ENCODE measurements at places on chromosomes 1 and 21. TPM values are rescaled to one million over a fixed set of nuclear protein-coding genes. Genes with fewer than 3 reads are reported as not detected.

GRCh38 chr1:167013108-167013929 lies 24.2 kb downstream of the MAEL start:
- DNase-seq = no peak

Gene UBASH3A
- total RNA-seq = not detected

DNA sequence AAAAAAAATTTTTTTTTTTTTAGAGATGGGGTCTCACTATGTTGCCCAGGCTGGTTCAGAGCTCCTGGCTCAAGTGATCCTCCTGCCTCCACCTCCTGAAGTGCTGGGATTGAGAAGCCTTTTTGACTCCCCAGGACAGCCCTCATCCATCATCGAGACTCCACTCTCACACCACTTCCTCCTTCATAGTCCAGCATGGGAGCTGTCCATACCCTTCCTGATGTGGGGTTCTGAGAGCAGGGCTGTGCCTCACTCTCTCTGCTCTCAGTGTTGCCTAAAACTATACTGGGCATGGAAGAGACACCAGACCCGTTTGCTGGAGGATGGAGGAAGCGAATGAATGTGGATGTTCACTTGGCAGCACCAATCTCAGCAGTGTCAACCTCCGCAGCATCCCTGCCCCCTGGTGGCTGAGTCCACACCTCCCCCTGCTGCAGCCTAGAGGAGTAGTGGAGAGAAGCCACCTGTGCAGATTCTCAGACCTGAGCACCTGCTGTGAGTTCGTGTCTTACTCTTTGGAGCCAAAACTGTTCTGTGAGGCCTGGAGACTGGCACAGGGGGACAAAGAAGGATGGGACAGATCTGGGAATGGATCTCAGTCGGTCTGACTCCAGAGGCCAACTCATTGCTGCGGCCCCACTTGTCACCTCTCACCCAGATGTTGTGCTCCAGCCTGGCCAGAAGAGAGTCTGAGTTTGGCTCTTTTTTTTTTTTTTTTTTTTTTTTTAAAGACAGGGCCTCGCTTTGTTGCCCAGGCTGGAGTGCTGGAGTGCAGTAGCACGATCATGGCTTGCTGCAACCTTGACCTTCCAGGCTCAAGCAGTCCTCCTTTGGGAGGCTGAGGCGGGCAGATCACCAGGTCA lies 17.7 kb downstream of the TINAGL1 start:
- DNase-seq = peak; percentile 66

Gene AMY2A
- total RNA-seq = not detected

Gene SMIM1
- total RNA-seq = not detected

Gene PKP1
- total RNA-seq = not detected

GRCh38 chr1:169186106-169186505 lies 79.6 kb downstream of the ATP1B1 start:
- DNase-seq = no peak

DNA sequence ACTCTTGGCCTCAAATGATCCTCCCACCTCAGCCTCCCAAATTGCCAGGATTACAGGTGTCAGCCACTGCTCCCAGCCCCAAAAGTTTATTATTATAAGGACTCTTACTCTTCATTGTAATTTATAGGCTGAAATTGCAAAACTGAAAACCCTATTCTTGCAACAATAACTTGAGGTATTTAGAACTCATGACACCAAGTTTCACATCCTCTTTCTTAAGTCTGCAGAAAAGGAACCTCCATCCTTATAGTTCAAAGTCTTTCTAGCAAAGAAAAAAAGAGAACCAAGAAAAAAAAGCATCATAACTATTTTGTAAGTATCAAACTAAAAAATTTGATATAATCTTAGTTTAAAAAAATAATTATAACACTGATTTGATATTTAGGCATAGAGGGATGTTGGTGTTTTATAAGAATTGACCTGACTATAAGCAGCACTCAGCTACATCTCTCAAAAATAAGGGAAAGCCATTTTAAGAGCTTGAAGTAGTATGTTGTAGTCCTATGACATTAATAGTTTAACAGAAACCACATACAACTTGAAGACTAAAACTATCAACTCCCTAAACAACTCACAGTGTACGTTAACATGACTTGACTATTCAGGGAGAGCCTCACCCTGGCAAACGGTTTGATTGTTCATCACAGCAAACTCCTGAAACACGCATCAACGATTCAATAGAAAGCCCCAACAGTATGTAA lies 122.4 kb downstream of the AKT3 start:
- no peak for DNase-seq

DNA sequence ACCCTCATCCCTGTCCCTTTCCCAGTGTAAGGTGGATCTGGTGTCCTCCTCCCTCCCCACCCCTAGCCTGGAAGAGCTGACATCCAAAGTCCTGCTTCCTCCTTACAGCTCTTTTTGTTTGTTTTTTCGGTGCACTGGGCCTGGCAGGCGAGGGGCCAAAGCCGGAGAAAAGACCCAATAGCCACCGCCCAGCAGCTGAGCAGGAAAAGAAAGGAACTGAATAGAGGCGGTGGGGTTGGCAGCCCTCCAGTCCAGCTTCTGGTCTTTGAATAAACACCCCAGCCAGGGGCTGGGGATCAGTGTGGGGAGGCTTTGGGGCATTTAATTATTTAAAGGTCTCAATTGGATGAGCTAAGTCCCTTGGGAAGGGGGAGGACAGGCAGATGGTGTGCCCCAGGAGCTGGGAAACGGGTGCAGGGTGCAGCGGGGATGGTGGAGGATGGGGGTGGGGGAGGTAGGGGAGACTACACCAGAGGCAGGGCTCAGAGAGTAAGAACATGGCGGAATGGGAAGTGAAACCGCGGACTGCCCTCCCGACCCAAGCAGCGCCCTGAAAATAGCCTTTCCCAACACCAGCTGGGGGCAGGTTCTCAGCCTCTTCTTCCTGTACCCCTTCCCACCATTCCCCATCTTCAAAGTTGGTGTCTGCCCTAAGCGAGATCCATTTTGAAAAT lies 20.2 kb downstream of the BTG2 start:
- DNase-seq = no peak

Gene LMOD1
- total RNA-seq = 0.49 TPM

GRCh38 chr1:147504801-147505311 lies 36.4 kb upstream of the BCL9 start:
- peak; percentile 58 for DNase-seq

DNA sequence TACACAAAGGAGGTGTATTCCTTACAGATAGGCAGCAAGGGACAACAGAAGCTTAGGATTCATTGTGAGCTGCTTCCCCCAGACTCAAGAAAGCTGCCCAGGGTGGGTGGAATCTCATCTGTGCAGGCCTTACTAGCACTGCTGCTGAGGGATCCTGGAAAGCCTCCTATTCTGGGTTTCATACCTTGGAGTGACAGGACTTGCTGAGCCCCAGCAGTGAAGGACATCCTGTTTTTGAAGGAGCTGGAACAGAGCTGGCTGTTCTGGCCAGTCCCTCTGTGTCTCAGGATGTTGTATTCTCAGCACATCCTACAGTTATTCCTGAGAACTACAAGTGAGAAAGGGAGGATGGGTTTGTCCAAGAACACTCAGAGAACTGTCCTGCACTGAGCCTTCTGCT lies 486.3 kb downstream of the PTPRU start:
- DNase-seq = no peak

DNA sequence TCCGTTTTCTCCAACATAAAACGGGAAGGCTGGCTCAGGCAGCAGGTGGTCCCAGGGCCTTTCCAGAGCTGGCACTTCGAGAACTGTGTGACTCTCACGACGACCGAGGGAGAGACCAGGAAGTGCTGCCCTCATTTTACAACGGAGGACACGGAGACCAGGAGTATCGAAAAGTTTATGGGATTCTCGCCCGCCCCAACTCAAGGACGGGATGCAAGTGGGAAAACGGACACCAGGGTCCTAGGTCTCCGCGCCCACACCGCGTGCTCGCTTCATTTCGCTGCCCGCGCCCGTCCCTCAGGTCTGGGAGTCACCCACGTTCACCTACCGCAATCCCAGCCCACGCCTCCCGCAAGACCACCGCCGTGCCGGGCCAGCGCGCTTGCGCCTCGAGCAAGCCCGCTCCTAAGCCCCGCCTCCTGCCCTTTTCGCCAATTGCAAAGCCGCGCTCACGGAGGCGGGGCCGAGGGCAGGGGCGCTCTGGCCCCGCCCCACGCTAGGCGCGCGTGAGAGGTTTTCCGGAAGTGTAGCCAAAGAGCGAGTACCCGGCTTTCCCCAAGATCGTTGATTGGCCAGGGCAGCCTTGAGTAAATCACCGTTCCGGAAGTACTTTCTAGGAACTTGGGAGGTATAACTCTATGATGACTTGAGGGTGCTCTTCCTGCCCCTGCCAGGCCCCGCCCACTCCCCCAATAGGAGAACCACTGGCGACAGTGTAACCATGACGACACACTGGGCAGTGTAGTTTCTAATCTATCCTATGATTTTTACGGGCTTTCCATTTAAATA lies at the start of gene PARS2:
PARS2 (minus strand) TSS at position 391 of the 789 bp plus-strand sequence. CDS start 5,362 bp downstream, outside the sequence.
- DNase-seq = peak; percentile 100

DNA sequence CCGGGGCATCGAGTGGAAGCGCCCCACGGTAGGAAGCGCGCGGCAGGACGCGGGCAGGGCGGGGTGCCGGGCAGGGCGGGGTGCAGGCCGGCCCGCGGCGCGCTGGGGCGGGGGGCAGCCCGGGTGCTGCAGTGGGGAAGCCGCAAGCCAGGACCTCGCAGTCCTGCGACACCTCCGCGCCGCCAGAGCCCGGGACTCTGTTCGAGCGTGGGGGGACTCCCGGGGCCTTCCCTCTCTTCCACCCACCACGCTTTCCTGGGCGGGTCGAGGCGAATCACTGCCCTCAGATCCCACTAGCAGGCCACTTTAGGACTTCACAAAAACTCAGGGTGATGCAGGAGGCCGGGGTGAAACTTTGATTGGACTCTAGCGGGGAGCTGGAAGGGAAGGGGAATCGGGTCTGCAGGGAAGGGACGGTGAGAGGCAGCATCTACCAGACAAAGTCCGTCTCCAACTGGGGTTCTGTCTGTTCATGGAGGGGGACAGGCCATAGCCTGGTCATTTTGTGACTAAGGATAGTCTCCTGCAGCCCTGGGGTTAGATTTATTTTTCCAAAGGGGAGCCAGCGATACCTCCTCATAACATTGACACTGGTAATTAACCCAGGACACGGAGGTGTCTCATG lies 623 bp downstream of the CAPN2 start:
- peak; percentile 24 for DNase-seq

DNA sequence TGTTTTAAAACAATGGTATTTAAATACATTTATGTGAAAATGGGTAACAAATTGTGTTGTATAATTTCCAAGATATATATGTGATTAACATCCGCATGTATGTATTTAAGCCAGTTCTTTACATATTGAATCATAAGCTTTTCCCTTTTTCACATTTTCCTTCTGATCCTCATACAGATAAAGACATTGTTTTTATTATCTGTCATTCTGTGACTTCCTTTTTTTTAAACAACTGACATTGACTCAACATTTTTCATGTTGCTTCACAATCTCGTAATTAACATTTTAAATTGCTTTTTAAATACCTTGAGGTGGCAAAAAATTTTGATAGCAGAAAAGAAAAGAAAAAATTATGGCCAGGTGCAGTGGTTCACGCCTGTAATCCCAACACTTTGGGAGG lies 1.4 kb downstream of the STXBP3 start:
- DNase-seq = no peak

- DNase-seq = no peak
Observed at GRCh38 chr1:36458910-36459309, 5.3 kb downstream of the MRPS15 start.

- DNase-seq = no peak
Observed at GRCh38 chr1:52239708-52240001, 97.8 kb downstream of the ZFYVE9 start.

DNA sequence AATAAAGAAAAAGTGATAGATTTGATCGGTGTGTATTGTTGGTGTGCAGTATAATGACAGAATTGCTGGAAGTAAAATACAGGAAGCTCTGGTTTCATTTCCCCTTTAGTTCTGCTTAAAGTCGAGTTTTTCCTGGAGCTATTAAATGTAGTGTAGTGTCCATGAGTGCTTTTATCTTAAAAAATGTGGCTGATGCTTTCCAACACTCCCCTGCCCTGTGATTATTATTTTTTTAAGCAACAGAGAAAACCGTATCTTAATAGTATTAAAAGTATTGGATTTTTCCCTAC lies 1.1 kb downstream of the LGALS8 start:
- DNase-seq = no peak

- DNase-seq = peak; percentile 44
Observed at GRCh38 chr1:1212780-1213344, 1.1 kb downstream of the TNFRSF4 start.

Gene GNG4
- 2.0 TPM for total RNA-seq

- no peak for DNase-seq
Observed at GRCh38 chr1:88276163-88276562, 407.9 kb upstream of the PKN2 start.

DNA sequence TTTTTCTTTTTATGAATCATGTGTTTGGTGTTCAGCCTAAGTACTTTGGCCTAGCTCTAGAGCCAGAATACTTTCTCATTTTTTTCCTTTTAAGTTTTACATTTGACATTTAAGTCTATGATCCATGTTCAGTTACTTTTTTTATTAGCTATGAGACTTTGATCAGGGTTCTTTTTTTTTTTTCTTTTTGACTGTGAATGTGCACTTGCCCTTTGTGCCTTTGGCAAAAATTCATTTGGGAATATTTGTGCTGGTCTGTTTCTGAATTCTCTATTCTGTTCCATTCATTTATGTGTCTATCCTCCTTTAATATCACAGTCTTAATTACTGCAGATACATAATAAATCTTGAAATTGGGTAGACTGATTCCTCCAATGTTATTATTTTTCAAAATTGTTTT lies 93.8 kb downstream of the MAP3K21 start:
- DNase-seq = no peak

Gene KCNH1
- 1.6 TPM for total RNA-seq

Gene AVPR1B
- not detected for total RNA-seq

DNA sequence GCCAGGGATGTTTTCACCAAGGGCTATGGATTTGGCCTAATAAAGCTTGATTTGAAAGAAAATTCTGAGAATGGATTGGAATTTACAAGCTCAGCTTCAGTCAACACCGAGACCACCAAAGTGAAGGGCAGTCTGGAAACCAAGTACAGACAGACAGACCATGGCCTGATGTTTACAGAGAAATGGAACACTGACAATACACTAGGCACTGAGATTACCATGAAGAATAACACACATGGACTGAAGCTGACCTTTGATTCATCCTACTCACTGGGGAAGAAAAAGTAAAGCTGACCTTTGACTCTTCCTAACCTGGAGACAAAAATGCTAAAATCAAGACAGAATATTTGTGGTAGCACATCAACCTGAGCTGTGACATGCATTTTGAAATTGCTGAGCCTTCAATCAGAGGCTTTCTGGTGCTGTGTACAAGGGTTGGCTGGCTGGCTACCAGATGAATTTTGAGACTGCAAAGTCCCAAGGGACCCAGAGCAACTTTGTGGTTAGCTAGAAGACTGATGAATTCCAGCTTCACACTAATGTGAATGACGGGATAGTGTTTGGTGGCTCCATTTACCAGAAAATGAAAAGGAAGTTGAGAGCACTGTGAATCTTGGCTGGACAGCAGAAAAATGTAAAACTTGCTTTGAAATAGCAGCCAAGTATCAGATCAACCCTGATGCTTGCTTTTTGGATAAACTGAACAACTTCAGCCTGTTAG lies 190.4 kb upstream of the KCTD3 start:
- DNase-seq = peak; percentile 29

GRCh38 chr1:175072099-175072951 lies 4.7 kb downstream of the TNN start:
- DNase-seq = peak; percentile 57

- DNase-seq = no peak
Observed at GRCh38 chr1:41014871-41015270, 6.7 kb downstream of the SLFNL1 start.
